Left colon (tissue), 2 donors: ENCODE measurements at places on chromosomes 4 and X. TPM values are rescaled to one million over a fixed set of nuclear protein-coding genes. Genes with fewer than 3 reads are reported as not detected.

CABS1 gene
- not detected for total RNA-seq

PPARGC1A gene
- 92.4 TPM for total RNA-seq

DNA sequence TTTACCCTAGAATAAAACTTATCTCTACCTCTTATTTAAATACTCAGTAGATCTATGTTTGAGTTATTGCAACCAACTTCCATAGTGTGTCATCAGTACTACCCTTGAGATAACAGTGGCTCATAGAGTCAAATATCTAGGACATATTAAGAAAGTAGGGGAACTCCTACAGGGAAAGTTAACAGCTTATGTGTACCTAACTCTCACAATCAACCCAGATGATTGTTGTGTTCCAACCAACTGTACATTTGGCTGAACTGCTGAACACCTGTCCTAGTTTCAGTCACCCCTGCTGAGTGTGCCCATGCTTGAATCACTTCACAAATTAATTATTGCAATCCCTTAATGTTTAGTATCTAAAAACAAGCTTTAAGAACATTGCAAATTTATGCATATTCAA, 244.2 kb upstream of the GRID2 start:
- no peak for DNase-seq

RS1 gene
- total RNA-seq: not detected

DNA sequence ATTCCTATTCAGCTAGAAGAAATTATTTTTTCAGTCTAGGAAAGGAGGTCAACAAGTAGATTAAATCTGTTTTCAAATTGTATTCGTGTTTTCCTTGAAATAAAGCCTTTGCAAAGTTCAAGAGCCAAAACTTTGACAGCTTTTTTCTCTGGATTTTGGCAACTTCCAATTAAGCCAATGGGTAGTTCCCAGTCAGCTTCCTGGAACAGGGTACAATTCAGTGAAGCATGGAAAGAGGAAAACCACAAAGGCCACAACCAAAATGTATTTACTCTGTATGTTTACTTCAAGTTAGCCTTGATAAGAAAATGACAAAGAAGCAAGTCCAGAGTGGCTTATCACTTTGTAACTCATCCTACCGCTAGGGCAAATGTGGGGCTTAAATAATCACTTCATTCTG, 188.6 kb downstream of the COMMD8 start:
- DNase-seq: no peak

GRCh38 chrX:69305333-69306062, 140.2 kb upstream of the PJA1 start:
- DNase-seq: no peak

HSD17B10 gene
- 59.2 TPM for total RNA-seq

ITM2A gene
- 13.7 TPM for total RNA-seq

- no peak for DNase-seq
These were observed 88.9 kb downstream of the RASL11B start for GRCh38 chr4:52951016-52951415.

DNA sequence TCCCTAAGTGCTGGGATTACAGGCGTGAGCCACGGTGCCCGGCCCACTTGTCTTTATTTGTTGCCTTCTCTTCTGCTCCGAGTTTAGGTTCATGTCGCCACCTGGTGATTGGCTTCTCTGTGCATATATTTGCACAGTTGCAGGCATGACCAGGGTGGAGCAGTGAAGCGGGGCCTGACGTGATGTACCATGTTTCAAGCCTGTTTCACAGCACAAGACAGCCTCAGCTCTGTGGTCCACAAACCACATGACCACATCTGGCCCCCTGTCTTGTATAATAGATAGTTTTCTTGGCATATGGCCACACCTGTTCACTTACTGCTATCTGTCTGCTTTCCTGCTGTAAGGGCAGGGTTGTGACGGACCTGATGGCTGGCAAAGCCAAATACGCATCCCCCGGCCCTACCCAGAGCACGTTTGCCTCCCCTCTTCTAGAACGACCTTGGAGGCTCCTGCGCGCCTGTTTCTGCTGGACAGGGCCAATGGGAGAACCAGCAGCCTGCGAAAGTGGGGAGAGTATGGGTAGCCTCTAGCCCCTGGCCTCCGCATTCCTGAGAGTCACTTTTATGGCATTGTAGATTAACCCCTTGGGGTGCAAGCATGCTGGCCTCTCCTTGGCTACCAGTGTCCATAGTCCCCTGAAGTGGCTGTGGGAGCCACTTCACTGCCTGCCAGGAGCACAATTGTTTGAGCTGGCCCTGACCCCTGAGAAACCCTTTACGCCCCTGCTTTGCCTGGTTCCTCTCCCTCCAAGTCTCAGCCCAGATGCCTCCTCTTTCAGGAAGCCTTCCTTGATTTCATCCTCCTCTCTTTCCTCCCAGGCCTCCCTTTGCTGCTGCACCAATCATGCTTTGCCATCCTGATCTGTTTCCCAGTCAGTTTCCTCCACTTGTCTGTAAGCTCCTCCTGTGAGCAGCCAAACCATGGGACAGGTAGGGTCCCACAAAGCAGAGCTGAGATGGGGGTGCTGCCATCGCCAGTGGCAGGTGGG, 6.0 kb upstream of the SH3TC1 start:
- DNase-seq: peak; percentile 81

DNA sequence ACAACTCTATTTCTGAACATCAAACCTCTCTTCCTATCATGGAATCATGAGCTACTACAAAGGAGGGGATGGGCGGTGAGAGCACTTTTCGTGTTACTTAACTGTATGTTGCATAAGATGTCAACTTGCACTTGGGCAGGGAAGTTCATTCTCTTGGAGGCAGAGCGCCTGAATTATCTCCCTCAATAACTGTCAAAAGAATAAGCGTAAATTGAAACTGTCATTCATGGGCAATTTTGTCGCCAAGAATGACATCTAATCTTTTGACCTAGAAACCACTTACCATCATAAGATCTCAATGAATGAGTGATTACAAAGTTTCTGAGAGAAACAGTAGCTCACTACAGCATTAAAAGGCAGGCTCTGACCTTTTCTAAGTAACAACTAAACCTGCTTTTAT, 23.5 kb upstream of the USP26 start:
- DNase-seq: no peak

GRCh38 chr4:74031576-74031975, 6.9 kb downstream of the CXCL3 start:
- DNase-seq: no peak

- no peak for DNase-seq
These were observed 188.8 kb upstream of the FSTL5 start for GRCh38 chr4:162352580-162353107.

GRCh38 chrX:150768132-150768485, 74.9 kb downstream of the MTMR1 start:
- DNase-seq: no peak

GRCh38 chr4:116386856-116387255, 698.5 kb downstream of the TRAM1L1 start:
- DNase-seq: no peak
